ENCODE measurements at places on chromosomes 13 and 19.
A peak's percentile ranks its signal among the peaks of the same experiment; 100 is the strongest.

GRCh38 chr19:20999731-21000352, 20.6 kb upstream of the ZNF430 start:
- peak; percentile 99 for DNase-seq

DNA sequence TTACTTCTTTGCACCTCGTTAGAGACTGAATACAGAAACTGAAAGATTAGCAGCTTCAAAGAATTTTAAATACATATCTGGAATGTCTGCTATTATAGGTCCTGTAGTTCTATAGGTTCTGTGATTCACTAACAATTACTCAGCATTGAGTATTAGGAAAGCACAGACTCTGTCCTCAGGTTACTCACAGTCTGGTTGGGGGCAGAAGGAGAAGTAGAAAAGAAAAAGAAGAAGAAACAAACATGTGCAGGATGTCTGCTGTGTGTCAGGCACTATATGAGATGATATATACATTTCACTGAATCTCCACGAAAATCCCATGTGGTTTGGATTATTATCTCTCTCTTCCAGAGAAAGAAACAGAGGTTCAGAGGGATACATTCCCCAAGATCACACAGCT, 40.1 kb downstream of the SERTM1 start:
- no peak for DNase-seq

GRCh38 chr19:20661150-20661819, at the start of gene ZNF626:
Gene ZNF626, minus strand, starts transcription at chr19:20661571. Its CDS starts 125 bp downstream, at chr19:20661446.
- DNase-seq, result peak; percentile 99

GRCh38 chr13:112680741-112681360, 9.0 kb upstream of the ATP11A start:
- no peak for DNase-seq

- DNase-seq, result peak; percentile 57
These were observed at the start of gene TSC22D1 for GRCh38 chr13:44575741-44576350. Gene TSC22D1, minus strand, starts transcription at chr13:44576330. Its CDS starts 256 bp downstream, at chr13:44576074.

- DNase-seq, result no peak
These were observed 56.6 kb downstream of the TUBGCP3 start for GRCh38 chr13:112531263-112531794.

DNA sequence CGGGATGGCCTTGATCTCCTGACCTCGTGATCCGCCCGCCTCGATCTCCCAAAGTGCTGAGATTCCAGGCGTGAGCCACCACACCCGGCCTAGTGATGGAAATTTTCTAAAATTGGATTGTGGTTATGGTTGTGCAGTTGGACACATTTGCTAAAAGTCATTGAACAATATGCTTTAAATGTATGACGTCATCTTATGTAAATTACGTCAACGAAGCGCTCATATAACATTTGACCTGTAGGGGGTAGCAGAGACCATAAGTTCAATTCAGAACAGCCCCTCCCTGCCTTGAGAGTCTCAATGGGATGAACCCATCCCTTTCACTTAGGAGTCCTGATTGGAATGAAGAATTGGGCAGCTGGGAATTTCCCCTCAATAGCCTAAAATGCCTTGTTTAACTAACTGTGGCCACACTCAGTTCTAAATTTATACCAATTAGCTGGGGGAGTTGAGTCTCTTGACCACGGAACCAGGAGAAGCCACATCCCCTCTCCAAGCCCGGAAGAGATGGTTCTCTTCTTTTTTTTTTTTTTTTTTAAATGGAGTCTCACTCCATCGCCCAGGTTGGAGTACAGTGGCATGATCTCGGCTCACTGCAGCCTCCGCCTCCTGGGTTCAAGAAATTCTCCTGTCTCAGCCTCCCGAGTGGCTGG, 15.2 kb upstream of the TLE6 start:
- peak; percentile 86 for DNase-seq

Data from mesendoderm (in vitro differentiated cells).